Islet precursor cell (in vitro differentiated cells): ENCODE measurements at places on chromosomes 6 and 20.

- peak; percentile 48 for DNase-seq
These were observed 89.2 kb upstream of the BHLHE23 start for GRCh38 chr20:63095718-63096654.

DNA sequence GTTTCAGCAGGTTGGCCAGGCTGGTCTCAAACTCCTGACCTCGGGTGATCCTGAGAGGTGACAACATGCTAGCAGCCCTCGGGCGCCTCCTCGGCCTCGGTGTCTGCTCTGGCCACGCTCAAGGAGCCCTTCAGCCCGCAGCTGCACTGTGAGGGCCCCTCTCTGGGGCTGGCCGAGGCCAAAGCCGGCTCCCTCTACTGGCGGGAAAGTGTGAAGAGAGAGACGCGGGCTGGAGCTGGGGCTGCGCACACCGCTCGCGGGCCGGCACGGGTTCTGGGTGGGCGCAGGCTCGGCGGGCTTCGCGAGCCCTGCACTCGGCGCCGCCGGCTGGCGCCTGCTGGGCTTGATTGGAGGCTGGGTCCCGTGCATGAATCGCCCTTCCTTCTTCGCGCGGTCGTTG lies 80.8 kb upstream of the RBM24 start:
- DNase-seq, result peak; percentile 87

DNA sequence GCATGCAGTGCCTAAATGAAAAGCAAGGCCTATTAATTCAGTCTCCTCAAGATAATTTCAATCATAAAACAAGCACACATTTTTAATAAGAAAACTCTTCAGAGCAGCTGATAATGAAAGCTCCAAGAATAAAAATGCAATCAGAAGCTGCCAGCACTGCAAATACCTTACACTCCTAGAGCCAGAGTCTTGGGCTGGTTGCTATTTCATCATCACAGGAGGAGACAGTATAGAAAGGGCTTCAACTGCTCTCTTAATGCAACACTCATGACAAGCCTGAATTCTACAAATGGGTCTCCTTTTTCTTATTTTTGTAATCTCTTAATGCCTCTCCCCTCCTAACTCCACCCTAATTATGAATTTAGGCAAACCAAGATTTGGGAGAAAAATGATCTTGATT lies 11.2 kb upstream of the MC3R start:
- DNase-seq, result no peak

DNA sequence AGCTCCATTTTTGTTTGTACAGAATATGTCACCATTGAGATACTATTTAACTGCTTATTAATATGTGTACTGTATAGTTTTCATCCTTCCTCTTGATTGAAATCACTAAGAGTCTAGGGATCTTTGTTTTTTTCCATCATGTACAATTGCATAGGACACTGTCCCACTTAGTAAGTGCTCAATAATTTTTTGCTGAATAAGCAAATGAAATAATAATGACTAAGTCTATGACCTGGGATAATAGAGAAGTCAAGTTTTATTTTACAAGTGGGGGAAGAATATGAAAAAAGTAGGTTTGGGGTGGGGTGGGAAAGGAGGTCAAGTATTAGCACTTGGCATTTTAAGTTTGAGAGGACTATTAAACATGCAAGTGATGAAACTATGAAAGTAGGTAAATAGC lies 4.5 kb upstream of the EYS start:
- DNase-seq, result no peak

DNA sequence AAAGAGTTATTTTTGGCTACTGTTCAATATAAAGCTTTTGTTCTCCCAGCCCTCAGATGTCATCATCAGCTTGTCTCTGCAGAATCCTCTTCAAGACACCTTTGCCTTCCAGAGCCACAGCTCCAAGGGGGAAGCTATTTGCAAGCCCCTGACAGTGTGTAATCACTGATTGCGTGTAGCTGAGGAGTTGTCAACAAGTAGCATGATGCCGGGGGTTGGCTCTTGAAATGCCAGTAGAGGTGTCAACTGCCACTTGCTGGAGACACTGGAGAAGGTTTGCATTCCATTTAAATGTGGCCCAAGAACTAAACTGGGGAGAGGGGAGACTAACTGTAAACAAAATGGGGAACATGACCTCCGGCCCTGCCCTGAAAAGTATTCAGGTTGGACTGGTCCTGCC lies 44.3 kb upstream of the PDYN start:
- no peak for DNase-seq

- no peak for DNase-seq
These were observed 206.4 kb upstream of the CITED2 start for GRCh38 chr6:139580592-139581484.

GRCh38 chr6:84119277-84119676 lies 85.7 kb downstream of the MRAP2 start:
- no peak for DNase-seq

DNA sequence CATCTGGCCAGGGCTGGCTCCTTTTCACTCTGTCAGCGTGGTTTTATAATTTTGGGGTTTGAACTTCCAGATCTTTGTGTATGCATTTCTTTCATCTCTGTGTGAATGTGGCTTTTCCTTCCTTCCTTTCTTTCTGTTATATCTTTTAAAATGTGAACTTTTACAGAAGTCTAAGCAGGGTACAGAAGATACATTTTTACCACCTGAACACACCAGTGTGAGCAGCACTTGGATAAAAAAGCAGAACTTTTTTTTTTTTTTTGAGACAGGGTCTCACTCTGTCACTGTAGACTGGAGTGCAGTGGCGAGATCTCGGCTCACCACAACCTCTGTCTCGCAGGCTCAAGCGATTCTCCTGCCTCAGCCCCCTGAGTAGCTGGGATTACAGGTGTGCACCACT lies 20.5 kb downstream of the CEBPB start:
- DNase-seq, result no peak

DNA sequence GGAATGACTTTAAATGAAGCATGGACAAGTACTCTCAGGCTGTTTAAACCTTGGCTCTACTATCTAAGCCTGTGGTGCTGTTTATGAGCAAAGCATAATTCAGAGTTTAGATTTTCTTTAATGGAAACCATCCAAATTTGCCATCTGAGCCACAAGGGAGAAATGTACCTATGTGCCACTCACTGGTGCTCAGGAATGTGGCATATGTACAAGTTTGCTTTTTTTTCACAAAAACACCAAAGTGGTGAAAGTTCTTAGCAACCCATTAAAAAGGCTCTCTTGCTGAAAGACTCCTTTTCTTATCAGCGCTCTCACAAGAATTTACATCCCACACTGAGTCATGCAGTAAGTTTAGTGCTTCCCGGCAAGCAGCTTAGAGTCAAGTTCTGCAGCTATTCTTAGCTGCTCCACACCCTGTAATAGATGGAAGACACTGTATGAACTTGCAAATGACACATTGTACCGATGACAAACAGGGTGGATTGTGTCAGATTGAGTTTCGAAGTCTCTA lies 57.3 kb upstream of the MLIP start:
- DNase-seq, result peak; percentile 83

- no peak for DNase-seq
These were observed 51.1 kb downstream of the KCNB1 start for GRCh38 chr20:49431329-49431728.

DNA sequence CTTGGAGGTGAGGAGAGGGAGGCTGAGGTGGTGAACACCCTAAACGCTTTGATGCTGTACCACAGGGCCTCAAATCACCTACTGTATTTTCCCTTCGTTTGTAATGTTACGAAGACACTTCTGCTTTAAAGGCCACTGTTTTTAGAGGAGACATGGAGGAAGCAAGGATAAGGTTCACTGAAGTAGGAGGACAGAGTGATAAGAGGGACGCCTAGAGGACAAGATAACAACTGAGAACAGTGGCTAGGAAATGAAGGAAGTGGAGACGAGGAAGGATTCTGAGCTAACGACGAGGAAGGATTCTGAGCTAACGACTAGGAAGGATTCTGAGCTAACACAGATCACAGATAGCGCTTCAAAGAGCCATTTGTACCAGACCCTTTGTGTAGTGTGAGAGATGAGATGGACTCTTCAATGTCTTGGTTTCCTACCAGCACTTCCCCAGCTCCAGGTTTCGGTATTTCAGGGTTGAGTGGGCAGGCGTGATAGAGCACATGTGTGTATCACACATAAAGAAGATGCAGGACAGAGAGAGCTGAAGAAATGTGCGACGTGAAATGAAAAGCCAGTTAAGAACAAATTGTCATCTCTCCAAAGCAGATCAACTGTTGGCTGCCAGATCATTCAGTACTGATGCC lies 7.5 kb downstream of the SF3B5 start:
- DNase-seq, result no peak

- DNase-seq, result no peak
These were observed 40.2 kb downstream of the NINL start for GRCh38 chr20:25545171-25545570.

GRCh38 chr20:40054311-40054710 lies 634.7 kb downstream of the MAFB start:
- no peak for DNase-seq

DNA sequence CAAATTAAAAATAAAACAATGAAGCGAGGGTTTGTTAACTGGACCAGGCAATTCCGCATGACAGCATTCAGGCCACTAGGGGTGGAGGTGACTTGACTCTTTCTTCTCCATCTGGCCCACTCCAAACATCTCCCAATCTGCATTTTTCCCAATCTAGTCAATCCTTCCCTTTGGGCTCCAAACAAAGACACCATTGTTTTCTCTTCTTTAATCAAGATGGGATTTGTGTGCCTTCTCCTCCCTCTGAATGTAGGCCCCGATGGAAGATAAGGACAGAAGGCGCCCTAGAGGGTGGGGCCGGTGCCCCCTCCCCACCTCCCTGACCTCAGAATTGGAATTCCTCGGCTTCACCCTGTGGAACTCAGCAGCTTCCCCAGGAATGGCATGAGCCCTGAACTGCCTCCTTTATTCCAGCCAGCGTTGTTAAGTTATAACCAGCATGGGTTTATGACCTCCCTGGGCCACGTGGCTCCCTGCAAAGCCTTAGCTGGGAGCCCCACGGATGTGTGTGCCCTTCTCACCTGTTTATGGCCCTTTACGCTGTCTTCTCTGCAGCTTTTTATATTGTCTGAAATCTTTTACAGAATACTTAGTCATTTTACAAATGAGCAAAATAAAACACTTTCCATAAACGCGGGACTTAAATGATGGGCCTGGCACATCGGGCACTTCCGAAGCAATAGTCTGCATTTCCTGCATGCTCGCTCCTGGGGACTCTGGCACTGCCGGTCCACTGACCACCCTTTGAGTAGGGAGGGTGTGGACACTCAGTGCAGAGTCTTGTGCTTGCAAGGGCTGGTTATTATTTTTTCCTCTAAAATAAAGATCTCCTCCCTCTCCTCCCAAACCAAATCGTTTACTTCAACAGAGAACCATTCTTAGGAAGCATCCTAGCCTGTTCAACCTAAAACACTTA lies 24.5 kb downstream of the OVOL2 start:
- DNase-seq, result peak; percentile 94

DNA sequence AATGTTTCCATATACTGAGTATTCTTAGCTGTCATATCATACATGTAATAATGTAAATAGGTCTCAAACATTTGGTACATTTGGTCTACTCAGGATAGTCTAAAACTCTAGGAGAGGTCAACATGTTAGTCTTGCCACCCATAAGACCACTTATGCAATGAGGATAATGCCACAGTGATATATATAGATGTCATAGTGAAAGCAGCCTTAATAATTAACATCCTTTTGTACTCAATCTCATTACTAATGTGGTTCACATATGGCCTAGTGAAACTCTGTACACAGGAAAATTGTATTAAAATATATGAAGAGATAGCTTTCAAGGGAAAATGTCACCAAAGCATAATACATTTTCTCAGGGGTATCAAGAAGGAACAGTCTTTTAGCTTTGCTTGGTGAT lies 577.9 kb downstream of the TFAP2B start:
- no peak for DNase-seq

GRCh38 chr20:53621482-53622246 lies 28.0 kb upstream of the ZNF217 start:
- DNase-seq, result peak; percentile 82

DNA sequence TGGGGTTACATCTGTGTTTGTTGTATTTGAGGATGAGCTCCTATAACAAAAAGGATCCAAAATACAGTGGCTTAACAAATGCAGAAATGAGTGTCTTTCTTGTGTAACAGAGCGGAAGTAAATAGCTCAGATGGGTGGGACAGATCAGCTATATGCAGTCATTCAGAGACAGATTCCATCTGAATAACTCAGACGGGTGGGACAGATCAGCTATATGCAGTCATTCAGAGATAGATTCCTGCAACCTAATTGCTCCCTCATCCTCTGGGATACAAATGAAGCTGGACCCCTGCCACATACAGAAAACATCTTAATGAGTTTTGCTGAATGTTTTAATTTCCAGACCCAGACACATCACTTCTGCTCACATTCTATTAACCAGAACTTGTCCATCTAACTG lies 332.3 kb downstream of the BCKDHB start:
- DNase-seq, result peak; percentile 52
